ENCODE measurements at places on chromosomes 1 and 21. TPM values are rescaled to one million over a fixed set of nuclear protein-coding genes. Genes with fewer than 3 reads are reported as not detected.
A peak's percentile ranks its signal among the peaks of the same experiment; 100 is the strongest.

Gene PLA2G5
- not detected for total RNA-seq

DNA sequence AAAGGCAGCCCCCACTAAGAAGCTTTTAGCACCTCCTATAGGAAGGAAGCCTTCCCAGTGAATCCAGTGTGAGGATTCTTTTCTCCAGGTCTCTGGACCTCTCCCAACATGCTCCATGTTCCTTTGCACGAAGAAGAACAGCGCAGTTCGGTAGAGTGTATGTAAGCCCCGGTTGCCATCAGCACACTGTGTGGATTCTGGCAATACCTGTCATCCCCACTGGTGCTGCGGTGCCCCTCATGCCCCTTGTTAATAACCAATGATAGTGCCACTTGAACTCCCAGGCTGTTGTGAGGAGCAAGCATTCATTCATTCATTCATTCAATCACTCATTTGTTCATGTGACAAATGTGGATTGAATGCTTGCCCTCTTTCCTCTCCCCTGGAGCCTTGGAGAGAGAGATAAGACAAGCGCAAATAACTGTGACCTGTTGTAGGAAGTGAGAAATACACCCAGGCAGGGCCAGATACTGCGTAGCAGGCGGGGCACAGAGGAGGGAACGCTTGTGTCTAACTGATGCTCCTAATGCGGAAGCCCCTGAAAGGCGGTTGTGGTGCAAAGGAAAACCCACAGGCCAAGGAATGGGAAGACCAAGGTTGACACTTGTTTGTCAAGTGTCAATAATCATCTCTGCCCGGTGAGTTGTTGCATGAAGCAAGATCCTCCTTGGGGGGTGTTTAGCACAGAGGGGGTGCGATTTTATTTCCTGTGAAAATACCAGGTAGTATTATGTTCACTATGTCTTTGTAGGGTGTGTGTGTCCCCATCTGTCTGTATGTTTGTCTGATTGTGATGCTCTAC is 9.8 kb downstream of the LGR6 start:
- H3K36me3 ChIP-seq = no peaks in the 10 kb centered on the region
- peaks cover 29% of the 10 kb centered on the region for H3K4me1 ChIP-seq
- H3K4me3 ChIP-seq = no peak overlapping the region
- H3K27ac ChIP-seq = no peak overlapping the region
- DNase-seq = no peak
- no peaks in the 10 kb centered on the region for H3K27me3 ChIP-seq

GRCh38 chr1:67685558-67686266 is 711 bp downstream of the GADD45A start:
- DNase-seq = no peak
- H3K36me3 ChIP-seq = peaks cover 15% of the 10 kb centered on the region
- H3K4me3 ChIP-seq = peak overlapping the region; percentile 91

DNA sequence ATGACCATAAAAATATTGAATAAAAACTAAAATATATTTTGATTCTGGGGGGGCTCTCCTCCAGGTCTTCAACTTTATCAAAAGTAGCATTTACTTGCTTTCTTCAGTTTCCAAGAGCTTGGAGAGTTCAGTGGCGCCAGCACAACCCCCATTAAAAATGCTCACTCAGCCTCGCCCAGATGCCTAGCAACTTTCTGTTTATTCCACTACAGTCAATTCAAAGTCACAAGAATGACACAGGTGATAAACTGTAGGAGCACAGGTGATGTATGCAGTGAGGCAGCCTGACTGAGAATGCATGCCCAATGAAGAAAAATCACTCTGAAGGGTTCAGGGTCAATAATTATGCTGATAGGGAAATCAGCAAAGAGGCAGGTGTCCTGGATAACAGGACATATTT is 159.4 kb upstream of the ATP1B1 start:
- H3K36me3 ChIP-seq = no peaks in the 10 kb centered on the region
- DNase-seq = no peak
- H3K27me3 ChIP-seq = no peaks in the 10 kb centered on the region
- no peaks in the 10 kb centered on the region for H3K4me1 ChIP-seq

Measured in HCT116 (cell line).